ENCODE measurements at places on chromosomes 5 and 9. TPM values are rescaled to one million over a fixed set of nuclear protein-coding genes. Genes with fewer than 3 reads are reported as not detected.

SPINK7 gene
- total RNA-seq: not detected

DNA sequence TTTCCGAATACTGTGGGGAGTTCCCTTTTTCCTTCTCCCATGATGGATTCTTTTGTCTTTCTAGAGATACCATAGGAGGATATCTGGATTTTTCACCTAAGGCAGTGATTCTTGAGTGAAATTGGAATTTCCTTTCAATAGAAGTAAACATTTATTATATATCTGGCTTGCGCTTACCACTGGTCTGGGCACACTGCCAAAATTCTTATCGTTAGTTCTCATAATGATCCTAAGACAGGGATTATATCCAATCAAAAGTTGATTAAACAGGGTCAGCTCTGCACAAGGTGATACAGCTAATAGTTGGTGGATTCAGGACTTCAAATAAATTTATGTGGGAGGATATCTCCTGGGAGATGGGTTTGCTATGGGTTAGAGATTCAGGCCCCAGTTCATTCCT lies 9.6 kb downstream of the TLE4 start:
- H3K27ac ChIP-seq: no peak overlapping the region
- no peaks in the 10 kb centered on the region for H3K27me3 ChIP-seq

- H3K36me3 ChIP-seq: no peaks in the 10 kb centered on the region
- H3K4me1 ChIP-seq: peaks cover 7% of the 10 kb centered on the region
- H3K4me3 ChIP-seq: no peak overlapping the region
- DNase-seq: no peak
Measured at GRCh38 chr5:135831439-135831838, 3.0 kb upstream of the SLC25A48 start.

DNA sequence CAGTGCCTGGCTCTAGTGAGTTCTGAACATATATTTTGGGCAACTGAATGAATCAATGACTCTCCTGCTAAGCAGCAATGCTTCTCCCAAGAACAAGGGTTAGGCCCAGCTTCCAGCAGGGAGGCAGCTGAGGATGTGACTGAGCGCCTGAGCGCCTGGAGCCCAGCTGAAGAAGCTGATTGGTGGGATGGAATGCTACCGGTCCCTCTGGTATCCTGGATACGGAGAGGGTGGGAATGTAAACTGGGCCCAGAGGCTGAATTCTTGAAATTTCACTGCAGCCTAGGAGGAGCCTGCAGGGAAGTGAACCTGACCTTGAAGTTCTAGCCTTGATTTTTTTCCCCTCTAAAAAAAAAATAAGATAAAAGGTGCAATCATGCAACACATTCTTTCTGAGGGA lies 43.2 kb downstream of the WWC1 start:
- H3K27ac ChIP-seq: no peak overlapping the region
- H3K4me1 ChIP-seq: peaks cover 31% of the 10 kb centered on the region
- no peak for DNase-seq
- no peaks in the 10 kb centered on the region for H3K27me3 ChIP-seq
- no peaks in the 10 kb centered on the region for H3K36me3 ChIP-seq

DNA sequence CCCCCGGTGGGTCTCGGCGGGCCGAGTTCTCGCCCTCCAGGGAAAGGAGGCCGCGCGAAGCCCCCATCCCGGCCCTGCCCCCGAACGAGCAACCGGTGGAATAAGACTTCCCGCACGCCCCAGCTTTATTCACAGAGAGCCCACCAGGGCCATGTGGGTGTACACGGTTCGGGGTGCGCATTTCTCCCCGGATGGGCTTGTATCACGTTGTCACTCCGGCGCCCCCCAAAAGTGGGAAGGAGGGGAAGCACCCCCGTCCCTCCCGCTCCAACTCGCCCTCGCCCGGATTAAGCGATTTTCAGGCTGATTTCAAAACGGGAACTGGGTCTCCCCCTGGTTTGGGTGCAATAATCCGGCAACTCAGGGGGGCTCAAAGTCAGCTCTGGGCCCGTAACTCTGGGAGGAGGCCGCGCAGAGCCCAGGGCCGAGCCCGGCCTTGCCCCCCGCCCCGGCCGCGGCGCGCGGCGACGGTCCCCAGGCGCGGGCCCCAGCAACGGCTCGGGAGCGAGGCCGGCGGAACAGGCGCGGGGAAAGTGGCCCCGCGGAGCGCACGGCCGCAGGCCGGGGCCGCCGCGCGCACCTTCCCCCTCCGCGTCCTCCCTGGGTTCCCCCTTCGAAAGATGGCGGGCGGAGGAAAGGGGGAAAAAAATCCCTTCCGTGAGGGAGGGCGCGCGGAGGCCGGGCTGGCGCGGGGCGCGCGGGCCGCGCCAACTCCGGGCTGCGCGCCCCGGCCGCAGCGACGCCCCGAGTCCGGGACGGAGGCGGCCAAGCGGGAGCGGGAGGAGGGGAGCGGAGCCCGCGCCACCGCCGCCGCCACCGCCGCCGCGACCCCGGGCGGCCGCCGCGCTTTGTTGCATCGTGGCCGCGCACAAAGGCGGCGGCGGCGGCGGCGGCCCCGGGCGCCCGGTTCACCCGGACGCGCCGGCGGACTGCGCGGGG lies 644 bp downstream of the BRD3 start:
- no peak for DNase-seq
- H3K4me1 ChIP-seq: peaks cover 48% of the 10 kb centered on the region
- H3K27me3 ChIP-seq: peaks cover 29% of the 10 kb centered on the region
- no peaks in the 10 kb centered on the region for H3K36me3 ChIP-seq
- peak overlapping the region; percentile 82 for H3K4me3 ChIP-seq
- peak overlapping the region; percentile 81 for H3K27ac ChIP-seq

PCDHAC1 gene
- total RNA-seq: not detected

GRCh38 chr5:136811551-136811950 lies 446.2 kb upstream of the TRPC7 start:
- DNase-seq: no peak
- no peak overlapping the region for H3K27ac ChIP-seq
- no peak overlapping the region for H3K4me3 ChIP-seq
- H3K4me1 ChIP-seq: no peaks in the 10 kb centered on the region
- no peaks in the 10 kb centered on the region for H3K27me3 ChIP-seq
- no peaks in the 10 kb centered on the region for H3K36me3 ChIP-seq

- no peak for DNase-seq
- H3K27ac ChIP-seq: no peak overlapping the region
Measured at GRCh38 chr9:37011530-37011929, 22.5 kb downstream of the PAX5 start.

TTC1 gene
- 72.1 TPM for total RNA-seq

RFX3 gene
- total RNA-seq: 2.7 TPM

DNA sequence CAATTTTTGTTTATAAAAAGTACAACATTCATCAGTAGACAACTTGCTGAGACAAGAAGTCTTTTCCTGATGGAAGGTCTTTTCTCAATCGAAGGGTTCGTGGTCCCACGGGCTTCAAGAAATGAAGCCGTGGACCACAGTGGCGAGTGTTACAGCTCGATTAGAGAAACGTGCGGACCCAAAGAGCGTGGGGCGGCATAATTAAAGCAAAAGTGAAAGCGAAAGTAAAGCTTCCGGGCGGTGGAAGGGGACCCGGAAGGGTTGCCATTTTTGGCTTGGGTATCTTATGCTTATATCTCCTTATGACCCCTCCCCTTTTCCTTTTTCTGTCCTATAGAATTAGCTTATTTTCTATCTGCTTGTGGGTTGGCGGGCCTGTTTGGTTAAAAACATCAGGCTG lies 2309.4 kb upstream of the ACO1 start:
- no peaks in the 10 kb centered on the region for H3K36me3 ChIP-seq
- H3K27me3 ChIP-seq: no peaks in the 10 kb centered on the region
- H3K4me3 ChIP-seq: no peak overlapping the region
- H3K4me1 ChIP-seq: no peaks in the 10 kb centered on the region
- no peak for DNase-seq

IL33 gene
- total RNA-seq: not detected

GRCh38 chr9:122100756-122101155 lies 7.6 kb upstream of the TTLL11 start:
- H3K4me1 ChIP-seq: peaks cover 10% of the 10 kb centered on the region
- H3K36me3 ChIP-seq: no peaks in the 10 kb centered on the region
- H3K27ac ChIP-seq: no peak overlapping the region
- DNase-seq: no peak
- no peak overlapping the region for H3K4me3 ChIP-seq

GRCh38 chr9:76701441-76702039 lies 62.7 kb upstream of the PCA3 start:
- H3K27me3 ChIP-seq: no peaks in the 10 kb centered on the region
- no peaks in the 10 kb centered on the region for H3K4me1 ChIP-seq
- no peak for DNase-seq

GPR150 gene
- total RNA-seq: not detected

- DNase-seq: no peak
- H3K4me3 ChIP-seq: no peak overlapping the region
- H3K27ac ChIP-seq: no peak overlapping the region
- no peaks in the 10 kb centered on the region for H3K4me1 ChIP-seq
- H3K27me3 ChIP-seq: no peaks in the 10 kb centered on the region
Measured at GRCh38 chr5:32805971-32806638, 95.0 kb downstream of the NPR3 start.

DNA sequence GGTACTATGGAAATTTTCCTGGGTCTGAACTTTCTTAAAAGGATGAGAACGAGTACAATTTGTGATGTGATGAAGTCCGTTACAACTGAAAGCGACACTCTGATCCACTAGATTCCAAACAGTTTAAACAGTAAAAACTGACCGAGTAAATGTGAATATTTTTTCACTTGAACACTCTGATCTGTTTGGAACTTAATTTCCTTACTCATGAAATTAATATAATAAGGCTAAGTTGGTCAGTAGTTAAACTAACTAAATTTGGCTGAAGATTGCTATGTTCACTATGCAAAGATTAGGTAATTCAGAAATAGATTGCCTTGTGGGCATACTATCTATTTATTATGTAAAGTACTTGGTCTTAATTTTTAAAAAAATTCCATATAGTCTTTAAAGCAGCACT lies at the start of gene C9orf57:
TSS of gene C9orf57 (minus strand) at position 101 of the 400 bp plus-strand sequence. CDS start 1,282 bp downstream, outside the sequence.
- H3K27me3 ChIP-seq: no peaks in the 10 kb centered on the region
- no peak within 1 kb of the TSS for H3K4me3 ChIP-seq
- H3K36me3 ChIP-seq: no peaks in the 10 kb centered on the region
- no peak for DNase-seq
- no peaks in the 10 kb centered on the region for H3K4me1 ChIP-seq

GRCh38 chr9:83656032-83656680 lies 33.2 kb downstream of the IDNK start:
- H3K36me3 ChIP-seq: peaks cover 11% of the 10 kb centered on the region
- H3K4me3 ChIP-seq: no peak overlapping the region
- no peak for DNase-seq
- no peaks in the 10 kb centered on the region for H3K4me1 ChIP-seq

DNA sequence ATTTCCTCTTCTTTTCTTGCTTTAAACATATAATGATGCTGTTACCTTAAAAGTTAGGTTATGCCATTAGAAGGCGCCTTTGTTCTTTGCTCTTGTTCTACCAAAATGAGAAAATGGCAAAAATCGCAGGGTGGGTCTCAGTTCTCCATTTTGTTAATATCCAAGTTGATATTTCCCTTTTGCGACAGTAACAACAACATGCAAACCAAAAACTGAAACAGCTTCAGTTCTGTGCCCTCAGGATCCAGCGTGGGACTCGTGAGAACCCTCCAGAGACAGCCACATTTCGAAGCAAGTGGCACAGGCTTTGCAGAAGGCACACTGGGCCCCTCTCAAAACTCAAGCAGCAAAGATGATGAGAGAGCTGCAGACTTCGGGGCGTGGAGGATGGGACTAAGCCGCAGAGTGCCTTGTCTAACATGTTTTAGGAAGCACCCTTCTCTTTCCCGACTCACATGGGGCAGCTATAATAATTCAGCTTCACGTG lies 33.0 kb upstream of the LCP2 start:
- no peaks in the 10 kb centered on the region for H3K4me1 ChIP-seq
- H3K4me3 ChIP-seq: no peak overlapping the region
- no peak overlapping the region for H3K27ac ChIP-seq
- H3K36me3 ChIP-seq: no peaks in the 10 kb centered on the region

- no peaks in the 10 kb centered on the region for H3K27me3 ChIP-seq
- peaks cover 36% of the 10 kb centered on the region for H3K4me1 ChIP-seq
- H3K4me3 ChIP-seq: no peak overlapping the region
- H3K27ac ChIP-seq: no peak overlapping the region
- no peaks in the 10 kb centered on the region for H3K36me3 ChIP-seq
- no peak for DNase-seq
Measured at GRCh38 chr5:109939116-109939682, 249.5 kb downstream of the MAN2A1 start.

DRD1 gene
- not detected for total RNA-seq

Measured in HepG2 (cell line).